OCI-LY7 (cell line): ENCODE measurements at places on chromosomes 11 and 22.

- DNase-seq, result no peak
These were observed 344.7 kb downstream of the BUD13 start for GRCh38 chr11:116427903-116428637.

DNA sequence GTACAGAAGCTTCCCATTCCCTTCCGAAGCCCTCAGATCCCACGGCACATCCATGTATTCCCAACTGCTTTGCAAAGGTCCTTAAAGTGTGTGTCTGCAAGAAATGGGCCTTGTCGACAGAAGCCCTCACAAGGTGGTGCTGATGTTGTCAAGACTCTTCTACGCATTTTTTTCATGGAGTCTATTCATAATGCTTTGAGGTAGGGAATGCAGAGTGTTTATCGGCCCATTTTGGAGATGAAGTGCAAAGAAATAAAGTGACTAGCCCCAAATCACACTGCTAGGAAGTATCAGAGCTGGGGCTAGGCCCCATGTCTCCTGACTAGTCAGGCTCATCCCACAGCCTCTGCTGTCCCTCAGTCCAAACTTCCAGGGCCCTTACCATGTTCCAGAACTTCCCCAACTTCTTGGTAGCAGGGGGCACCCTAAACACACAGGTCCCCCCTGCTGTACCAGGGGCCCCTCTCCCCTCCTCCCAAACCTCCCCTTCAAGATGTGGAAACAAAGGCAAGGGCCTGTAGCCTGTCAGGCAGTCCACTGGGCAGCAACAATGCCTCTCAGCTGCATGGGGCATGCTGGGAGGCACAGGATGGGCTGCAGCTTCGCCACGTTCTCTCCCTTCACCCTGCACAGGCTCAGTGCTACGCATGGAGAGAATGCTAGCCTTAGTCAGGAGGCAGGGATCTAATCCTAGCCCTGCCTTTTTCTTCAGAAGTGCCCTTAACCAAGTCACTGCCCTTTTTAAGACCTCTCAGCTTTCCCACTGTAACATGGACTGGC, 7.8 kb downstream of the IL18BP start:
- no peak for DNase-seq

- DNase-seq, result no peak
These were observed 598.6 kb downstream of the DLG2 start for GRCh38 chr11:85028329-85029101.

GRCh38 chr11:128057786-128058395, 529.5 kb downstream of the ETS1 start:
- DNase-seq, result no peak

GRCh38 chr22:45008751-45009605, 827 bp downstream of the PHF21B start:
- DNase-seq, result peak; percentile 21

DNA sequence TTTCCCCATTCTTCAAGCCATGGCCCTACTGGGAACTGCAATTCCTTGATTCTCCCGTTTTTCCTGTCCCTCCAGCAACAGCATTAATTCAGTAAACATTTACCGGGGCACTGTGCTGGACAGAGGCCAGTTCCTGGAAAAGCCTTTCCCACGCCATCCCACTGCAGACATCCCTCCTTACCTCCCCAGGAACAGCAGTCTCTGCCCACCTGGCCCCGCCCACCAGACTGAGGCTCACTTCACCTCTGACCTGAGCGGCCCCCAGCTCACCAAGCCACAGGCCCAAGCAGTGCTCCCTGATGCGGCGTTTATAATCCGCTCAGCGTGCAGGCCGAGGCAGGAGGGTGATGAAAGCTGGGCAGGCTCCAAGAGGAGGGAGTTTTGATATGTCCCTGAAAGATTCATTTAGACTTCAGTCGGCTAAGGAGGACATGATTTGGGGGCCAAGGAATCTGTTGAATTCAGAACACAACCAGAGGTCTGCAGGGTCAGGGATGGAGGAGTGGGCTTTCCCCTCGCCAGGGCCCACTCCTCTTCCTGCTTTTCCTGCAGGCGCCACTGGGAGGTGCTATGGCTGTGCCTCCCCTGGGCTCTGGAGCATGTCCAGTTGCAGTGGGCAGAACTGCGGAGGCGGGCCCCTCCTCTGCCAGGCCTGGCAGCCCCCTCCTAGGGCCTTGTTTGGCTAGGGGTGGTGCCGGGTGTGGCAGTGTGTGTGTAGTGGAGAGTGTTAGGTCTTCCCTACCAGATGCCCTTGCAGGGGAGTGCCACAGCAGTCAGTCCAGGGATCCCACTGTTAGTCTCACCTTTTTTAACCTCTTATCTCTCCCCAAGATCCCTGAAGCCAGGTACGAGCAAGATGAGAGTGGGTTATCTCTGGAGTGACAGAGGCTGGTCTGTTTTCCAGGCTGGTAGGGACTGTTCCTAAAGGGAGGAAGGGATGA, 1.4 kb upstream of the TAGLN start:
- DNase-seq, result no peak

GRCh38 chr11:22930816-22931594, 70.7 kb upstream of the CCDC179 start:
- no peak for DNase-seq

- DNase-seq, result no peak
These were observed 81.6 kb downstream of the TEAD1 start for GRCh38 chr11:12755510-12756453.

DNA sequence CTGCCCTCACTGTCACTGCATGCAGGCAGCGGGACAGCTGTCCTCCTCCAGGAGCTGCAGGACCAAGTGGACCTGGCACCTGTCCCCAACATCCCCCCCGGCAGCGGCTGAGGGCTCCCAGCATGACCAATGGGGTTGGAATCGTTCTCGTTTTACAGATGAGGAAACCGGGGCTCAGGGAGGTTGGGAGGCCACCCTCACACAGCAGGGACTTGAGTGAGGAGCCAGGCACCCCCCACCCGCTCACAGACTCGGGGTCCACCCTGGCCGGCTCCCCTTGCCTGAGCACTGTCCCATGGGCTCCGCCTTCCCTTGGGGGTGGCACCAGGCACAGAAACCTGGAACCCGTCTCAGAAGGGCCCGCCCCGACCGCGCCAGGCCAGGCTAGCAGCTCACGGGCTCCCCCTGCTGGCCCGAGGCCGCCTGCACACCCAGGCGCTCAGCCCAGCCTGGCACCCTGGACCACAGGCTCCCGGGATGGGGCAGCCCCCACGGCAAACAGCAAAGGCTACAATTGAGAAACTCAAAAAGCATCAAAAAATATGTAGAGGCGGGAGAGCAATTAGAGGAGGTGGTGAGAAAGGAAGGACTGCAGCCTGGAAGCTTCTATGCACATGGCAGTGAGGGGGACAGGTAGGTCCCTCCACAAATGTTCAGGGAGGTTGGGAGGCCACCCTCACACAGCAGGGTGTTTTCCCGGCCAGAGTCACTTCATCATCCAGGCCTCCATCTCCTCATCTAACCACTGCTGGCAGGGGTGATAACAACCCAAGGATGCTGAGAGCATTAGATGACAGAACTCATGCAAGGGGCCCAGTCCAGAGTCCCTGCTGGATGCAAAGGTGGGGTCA, 12.8 kb downstream of the MACROD1 start:
- DNase-seq, result peak; percentile 60

DNA sequence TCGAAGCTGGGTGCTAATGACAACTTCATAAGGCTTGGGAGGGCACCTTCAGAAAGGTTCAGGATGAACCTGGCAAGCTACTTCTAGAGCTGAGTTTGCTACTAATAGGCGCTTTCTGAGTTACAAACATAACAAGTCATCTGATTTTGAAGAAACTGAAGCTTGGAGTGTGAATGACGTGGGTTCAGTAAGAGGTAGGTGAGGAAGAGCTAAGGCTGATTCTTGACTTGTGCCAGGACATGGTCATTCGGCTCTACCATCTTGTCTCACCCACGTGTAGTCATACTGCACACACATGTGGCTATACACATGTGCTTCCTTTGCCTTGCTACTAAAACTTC, 56.4 kb downstream of the SWAP70 start:
- no peak for DNase-seq

- DNase-seq, result no peak
These were observed 43.1 kb downstream of the SCGB1A1 start for GRCh38 chr11:62461740-62462507.

DNA sequence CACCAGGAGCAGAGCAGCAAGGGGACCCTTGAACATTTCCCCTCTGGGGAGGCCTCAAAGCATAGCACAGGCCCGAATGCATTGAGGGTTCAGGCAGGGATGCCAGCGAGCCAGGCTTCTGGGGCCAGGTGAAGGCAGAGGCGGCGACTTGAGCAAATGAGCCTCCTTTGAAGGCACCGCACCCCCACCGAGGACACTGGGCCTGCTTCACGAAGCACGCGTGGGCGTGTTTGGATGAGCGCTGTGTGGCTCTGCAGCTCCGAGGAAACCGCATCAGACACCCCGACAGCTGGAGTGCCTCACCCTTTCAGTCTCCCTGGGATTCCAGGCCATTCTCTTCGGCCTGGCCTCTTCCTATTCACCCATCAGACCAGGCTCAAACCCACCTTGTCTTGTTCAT, 301.8 kb downstream of the NTM start:
- DNase-seq, result no peak

GRCh38 chr11:120688163-120688562, 176.6 kb downstream of the GRIK4 start:
- DNase-seq, result no peak

DNA sequence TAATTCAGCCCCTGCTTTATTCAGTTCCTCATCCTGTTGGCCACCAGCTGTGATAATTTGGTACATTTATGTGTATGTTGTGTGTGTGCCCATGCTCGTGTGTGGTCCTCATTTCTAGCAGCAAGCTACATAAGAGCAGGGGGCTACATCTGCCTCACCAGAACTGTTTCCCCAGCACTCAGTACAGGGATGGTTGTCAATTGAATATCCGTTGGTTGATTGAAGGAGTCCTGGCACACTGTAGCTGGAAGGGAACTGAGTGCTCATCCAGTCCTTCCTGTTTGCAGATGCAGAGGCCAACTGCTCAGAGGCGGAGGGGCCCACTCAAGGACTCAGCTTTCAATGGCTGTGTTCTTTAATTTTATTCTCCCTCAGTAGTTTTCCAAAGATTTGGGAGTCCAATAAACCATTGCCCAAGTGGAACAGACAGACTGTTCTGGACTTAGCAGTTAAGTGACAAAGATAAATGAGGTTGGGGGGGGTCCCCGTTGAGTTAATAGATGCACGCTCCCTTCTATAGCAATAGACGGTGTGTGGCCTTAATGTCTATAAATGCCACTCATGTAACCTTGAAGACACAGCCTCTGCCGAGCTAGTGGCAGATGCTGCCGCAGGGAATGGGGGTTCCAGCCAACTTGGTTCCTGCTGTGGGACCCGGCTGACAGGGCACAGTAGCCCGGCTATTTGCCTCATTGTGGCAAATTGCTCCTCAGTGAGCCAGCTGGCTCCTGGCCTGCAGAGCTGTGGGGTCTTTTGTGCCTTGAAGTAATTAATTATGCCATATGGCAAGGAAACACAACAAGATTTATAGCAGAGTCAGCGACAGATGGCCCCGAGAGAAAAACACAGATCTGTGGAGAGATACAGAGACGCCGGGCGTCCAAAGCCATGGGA, 71.4 kb upstream of the GRK3 start:
- DNase-seq, result no peak

- no peak for DNase-seq
These were observed 105.0 kb upstream of the RAG2 start for GRCh38 chr11:36703055-36703404.

DNA sequence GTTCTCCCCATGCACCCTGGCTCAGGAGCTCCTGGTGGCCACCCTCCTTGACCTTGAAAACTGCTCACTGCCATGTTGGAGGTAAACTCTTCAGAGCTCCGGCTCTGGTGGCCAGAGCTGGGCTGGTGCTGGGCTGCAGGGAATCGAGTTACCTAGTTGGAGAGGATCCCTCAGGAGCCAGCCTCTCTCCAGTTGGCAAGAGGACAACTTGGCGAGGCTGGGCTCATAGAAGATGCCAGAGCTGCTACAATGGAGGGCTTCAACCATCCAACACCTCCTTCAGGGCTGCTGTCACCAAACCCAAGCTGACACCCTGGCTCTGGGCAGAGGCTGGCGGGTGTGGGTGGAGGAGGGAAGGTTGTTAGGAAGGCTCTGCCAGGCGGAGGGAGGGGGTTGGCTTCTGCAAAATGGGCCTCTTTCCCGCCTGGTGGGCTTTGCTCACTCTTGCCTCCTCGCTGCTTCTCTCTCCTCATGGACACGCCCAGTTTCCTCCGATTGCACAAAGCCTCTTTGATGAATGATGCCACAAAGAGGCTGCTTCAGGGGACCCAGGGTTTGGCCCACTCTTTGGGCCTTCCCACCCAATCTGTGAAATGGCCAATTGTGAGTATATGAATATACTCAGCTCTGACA, 53.1 kb downstream of the THAP12 start:
- DNase-seq, result no peak

DNA sequence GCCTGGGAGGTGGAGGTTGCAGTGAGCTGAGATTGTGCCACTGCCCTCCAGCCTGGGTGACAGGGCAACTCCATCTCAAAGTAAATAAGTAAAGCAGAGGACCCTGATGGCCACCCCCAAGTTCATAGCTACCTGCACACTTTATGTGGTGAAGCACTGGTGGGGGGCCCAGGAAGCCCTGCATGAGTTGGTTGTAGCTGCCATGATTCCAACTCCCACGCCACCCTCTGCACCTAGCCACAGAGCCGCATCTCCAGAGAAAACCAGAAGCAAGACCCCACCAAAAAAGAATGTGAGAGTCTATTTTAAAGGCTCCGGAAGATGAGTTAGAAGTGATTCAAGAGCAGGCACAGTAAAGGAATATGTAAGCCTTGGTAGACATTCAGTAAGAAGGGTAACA, 20.4 kb upstream of the TMA7B start:
- no peak for DNase-seq

DNA sequence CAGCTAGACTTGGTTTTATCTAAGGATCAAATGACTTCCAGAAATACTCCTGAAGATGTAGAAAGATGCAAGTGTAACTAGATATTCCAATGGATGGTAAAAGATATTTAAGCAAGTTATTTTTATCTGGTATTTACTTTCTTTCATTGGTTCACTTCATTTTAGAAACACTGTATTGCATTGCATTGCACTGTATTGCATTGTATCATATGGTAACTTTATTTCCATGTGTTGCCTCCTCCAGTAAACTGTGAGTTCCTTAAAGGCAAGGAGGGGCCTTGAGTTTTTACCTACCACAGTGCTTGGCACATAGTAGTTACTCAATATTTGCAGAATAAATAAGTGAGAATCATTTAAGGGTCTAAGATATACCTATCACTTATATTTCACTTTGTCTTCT, 31.8 kb upstream of the FLI1 start:
- DNase-seq, result no peak

GRCh38 chr22:22941831-22942510, 54.4 kb downstream of the IGLL5 start:
- peak; percentile 53 for DNase-seq

DNA sequence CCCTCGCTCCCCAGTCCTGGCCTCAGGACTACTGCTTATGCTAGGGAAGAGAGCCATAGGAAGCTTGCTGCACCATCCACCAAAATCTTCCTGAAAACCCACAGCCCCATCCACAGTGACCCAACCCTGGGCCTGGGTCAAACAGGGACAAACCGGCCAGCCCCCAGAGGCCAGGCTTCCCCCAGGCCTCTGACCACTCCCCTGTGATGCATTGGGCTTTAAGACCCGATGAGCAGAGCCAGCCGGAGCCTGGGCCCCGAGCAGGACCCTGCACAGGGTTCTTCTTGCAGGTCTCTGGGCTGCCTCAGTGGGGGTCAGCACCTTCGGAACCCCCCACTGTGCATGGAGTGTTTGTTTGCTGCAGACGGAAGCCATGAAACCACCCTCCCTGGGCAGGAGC, 583.7 kb downstream of the BRD1 start:
- DNase-seq, result no peak
